ENCODE measurements at places on chromosomes 3 and 15.

DNA sequence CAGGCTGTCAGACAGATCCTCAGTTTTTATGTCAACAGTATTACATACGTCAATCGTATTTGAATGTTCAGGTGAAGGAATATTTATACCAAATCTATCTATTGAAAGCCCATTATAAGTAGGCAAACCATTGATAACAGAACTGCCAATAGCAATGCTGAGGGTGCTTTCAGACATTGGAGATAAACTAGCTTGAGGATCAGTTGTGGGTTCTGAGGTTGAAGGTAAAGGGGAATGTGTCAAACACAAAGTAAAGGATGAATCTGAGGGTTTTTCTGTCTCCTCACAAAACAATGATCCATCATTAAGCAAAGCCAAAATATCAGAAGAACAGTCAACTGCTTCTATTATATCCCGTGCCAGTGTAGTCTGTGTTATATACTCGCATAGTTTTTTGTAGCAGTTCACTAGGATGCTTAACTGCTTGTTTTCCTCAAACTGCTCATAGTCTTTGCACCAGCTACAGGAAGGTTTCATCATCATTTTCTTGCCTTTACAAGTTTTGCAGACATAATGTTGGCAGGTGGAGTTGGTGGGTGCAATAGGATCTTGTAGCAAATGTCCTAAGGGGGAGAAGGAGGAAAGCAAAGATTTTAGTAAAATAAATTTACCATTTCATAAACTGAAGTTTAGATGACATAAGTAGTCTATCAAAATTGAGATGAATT, 43.8 kb downstream of the MSL2 start:
- DNase-seq, result no peak

GRCh38 chr3:65070968-65071367, 383.2 kb upstream of the ADAMTS9 start:
- DNase-seq, result no peak

DNA sequence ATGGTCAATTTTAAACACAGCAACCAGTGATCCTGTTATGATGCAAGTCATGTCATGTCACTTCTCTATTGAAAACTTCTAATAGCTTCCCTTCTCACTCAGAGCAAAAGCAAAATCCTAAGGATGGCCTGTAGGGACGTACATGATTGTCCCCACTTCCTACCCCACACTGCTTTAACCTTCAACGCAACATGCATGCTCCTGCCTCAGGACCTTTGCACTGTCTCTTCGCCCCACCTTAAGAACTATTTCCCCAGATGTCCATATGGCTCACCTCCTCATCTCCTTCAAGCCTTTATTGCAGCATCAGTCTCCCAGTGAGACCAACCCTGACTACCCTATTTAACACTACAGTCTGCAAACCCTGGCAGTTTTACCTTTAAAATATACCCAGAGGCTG, 214.1 kb upstream of the CHRM5 start:
- DNase-seq, result no peak

GRCh38 chr3:52310861-52311575, 5.1 kb upstream of the DNAH1 start:
- DNase-seq, result no peak
